ENCODE measurements at places on chromosomes 5 and 9.
A peak's percentile ranks its signal among the peaks of the same experiment; 100 is the strongest.

GRCh38 chr5:179244044-179244443 is 101.2 kb downstream of the ADAMTS2 start:
- DNase-seq = no peak

DNA sequence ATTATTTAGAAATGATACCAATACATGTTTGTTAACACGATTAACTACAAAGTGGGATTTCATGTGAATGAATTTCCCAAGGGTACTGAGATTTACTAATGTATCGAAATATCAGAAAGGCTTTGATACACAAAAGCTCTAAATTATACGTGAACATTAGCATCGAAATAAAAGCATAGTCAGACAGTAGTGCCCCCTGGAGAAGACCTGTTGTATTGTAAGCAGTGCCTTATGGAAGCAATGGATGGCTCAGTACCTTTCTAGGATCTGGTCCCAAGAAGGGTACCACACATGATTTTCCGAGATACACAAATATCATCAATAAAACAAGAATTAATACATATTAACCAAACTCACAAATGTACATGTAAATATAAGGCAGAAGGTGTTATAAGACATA is 153.8 kb downstream of the CDH12 start:
- no peak for DNase-seq

DNA sequence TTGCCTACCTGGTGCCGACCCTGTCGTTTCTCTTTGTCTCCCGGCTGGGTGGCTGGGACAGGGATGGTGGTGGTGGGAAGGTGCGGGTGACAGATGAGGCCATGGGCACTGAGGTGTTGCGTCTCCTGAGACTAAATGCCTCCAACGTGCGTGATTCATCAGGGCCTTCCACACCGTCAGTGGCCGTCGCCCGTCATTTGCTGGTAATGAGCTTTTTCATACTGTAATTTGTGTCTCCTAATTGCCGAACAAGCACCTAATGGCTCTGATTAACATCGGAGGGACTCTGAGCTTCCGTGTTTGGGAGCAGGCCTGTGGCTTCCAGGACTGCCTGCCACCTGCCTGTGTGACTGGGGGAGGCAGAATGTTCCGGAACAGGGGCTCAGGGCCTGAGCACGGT is 35.2 kb downstream of the RXRA start:
- no peak for DNase-seq

DNA sequence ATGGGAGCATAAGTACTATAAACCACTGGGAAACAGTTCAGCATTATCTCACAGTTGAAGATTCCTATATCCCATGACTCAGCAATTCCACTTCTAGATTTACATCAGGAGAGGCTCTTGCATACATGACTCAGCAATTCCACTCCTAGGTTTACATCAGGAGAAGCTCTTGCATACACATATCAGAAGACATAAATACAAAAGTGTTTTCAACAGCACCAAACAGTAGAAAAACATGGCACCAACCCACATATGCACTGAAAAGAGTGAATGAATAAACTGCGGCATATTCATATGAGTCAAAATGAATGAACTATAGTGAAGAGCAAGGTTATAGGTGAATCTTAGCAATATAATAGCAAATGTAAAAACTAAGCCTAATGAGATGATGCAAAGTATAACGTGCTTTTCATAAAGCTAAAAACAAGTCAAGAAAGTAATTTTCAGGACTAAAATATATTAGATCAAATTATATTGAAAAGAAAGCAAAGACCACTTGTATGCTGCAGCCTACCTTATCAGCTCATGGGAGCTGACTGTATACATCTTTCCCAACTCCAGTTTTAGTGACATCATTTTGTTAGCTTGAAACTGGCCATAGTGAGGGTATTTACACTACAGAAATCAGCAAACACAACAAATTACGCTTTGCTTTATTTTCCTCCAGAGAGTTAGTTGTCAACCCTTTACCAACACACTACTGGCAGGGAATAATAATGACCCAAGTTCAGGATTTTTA is 95.8 kb downstream of the ANKRD18B start:
- DNase-seq = no peak

GRCh38 chr5:27450607-27451006 is 412.2 kb upstream of the CDH9 start:
- DNase-seq = no peak

DNA sequence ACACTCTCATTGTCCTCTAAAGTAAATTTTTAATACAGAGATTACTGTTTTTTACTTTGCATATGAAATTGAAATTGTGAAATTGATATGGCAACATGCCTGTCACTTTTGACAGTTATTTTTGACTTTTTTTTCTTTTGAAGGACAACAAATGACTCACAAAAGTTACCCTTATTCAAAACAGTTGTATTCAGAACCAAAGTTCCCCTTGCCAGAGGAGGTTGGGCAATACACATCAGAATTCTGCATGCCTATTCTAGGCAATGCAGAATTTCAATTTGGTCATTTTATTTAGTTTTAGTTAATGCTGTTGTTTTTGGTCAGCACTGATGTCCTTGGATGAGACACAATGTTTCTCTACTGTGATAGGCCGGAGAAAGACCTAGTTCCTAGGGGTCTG is 299.1 kb upstream of the PRR16 start:
- DNase-seq = no peak

GRCh38 chr5:134572811-134573210 is 47.3 kb downstream of the JADE2 start:
- DNase-seq = no peak

- DNase-seq = no peak
These were observed 1027.0 kb upstream of the COX7C start for GRCh38 chr5:85590764-85591163.

- DNase-seq = no peak
These were observed 345.0 kb downstream of the TLE1 start for GRCh38 chr9:81344366-81344765.

GRCh38 chr5:133386662-133387061 is 225.7 kb downstream of the FSTL4 start:
- peak; percentile 49 for DNase-seq

- DNase-seq = no peak
These were observed 196.2 kb upstream of the SLC24A2 start for GRCh38 chr9:19985081-19985480.

GRCh38 chr5:612498-613424 is 621 bp downstream of the CEP72 start:
- DNase-seq = no peak

DNA sequence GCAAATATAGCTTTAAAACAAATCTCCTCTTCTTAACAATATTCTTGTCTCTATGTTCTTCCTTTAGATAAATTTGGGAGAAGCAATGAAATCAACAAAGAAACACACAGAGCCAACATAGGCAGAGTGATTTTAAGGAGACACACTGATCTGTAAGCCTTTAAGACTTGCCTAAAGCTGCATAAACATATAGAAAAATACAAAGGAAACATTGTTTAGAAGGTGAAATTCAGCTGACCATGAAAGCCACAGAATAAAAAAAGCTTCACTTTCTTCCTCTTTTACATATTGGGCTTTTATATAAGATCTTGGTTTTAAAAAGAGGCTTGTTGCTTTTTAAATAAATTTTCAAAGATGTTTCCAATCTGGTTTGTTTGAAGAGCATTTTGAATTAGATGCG is 1277.5 kb downstream of the EFNA5 start:
- no peak for DNase-seq

GRCh38 chr5:39199335-39199734 is 20.0 kb downstream of the FYB1 start:
- no peak for DNase-seq

- no peak for DNase-seq
These were observed 3.6 kb upstream of the DOCK8 start for GRCh38 chr9:211036-211435.

DNA sequence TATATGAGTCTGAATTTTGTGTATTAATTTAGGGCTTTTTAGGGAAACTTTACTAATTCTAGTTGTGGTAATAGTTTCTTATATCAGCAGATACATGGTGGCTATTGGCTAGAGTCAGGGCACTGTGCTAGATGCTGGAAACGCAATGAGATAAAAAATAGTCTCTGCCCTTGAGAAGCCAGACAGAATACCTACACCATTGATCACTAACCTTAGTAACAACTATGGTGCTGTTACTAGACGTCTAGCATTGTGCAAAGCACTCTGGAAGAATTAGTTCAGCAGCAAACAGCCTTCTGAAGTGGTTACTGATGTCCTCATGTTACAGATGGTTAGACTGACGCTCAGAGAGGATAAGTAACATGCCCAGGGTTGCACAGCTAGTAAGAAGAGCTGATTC is 61.8 kb downstream of the GDA start:
- DNase-seq = no peak

DNA sequence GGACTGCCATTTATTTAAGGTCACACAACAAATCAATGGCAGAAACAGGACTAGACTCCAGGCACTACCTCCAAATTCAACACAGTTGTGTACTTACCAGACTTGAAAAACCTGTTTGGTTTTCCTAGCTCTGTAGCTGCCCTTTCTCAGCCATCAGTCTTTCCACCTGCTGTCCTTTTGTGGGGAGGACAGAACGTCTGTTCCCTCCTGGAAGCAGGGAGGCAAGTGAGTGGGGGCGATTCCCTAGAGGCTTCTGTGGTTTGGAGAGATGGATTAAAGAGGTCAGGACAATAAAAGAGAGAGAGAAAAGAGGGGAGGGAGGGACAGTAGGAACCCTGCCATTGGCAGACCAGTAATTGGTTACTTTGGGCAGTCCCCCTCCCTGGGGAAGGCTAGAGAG is 14.7 kb downstream of the ASTN2 start:
- DNase-seq = no peak

DNA sequence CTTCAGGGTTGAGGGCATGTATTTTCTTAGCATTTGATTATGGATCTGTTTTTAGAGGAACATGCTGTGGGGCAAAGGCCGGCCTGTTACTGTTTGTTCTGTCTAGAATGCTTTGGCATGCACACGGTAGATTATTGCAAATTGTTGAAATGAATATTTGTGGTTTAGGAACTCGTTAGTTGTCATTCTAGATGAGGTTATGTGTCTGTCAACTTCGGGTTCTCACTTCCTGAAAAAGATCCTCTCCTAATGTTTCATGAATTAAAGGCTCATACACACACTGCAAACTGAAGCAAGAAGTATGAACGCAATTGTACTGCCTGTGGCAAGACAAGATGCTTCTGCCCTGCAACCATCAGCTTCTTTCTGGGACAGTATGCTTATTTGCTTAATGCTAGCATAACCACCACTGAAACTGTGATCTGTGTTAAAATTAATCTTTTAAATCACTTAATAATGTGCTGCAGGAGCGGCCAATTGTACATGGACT is 99.6 kb downstream of the BASP1 start:
- no peak for DNase-seq

- no peak for DNase-seq
These were observed 1.9 kb downstream of the SNX18 start for GRCh38 chr5:54519509-54519876.

DNA sequence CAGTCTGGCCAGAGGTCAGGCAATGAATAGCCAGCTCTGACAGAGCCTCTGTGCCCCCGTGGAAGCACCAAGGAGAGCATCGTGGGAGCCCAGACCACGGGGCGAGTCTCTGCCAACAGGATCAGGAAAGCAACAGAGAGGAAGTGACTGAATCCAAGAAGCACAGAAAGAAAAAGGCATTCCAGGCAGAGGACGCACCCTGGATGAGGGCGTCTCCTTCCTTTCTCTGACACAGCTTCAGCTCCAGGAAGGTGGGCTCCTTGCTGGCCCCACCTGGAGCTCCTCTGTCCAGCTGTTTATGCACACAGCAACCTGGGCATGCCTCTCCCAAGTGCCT is 16.6 kb downstream of the HK3 start:
- no peak for DNase-seq

DNA sequence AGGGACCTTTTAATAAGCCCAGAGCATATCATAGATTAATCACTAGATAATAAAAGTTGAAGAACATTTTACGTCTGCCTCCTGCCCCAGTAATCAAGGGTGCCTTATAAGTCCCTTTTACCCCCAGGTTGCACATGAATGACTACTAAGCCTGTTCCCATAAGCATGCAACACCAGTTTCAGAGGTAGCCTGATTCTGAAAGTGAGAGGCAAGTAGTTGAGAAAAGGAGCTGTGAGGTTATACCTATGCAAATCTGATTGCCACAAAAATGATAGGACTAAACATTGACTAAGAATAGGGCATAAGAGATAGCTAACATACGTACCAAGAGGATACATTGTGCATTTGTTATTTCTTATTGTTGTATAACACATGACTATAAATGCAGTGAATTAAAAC is 681.9 kb downstream of the ISL1 start:
- no peak for DNase-seq

DNA sequence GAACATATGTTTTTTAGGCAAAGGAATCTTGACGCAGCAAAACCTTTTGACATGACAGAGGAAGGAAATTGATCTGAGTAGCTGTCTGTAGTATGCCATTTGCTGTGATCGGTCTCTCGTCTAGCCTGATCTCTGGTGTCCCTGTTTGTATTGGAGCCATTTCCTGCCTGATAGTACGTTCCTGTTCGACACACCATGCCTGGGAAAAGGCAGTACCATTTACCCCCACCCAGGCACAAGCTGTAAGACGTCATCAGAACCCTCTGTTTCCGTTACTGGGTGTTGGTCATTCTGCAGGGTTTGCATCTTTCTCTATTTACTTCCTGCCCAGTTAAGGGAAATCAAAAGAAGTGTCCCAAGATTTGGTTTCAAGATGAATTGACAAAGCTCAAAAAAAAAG is 129.7 kb downstream of the CEMIP2 start:
- no peak for DNase-seq
